ENCODE measurements at places on chromosomes 1 and 21.

GRCh38 chr1:15177710-15178166 lies 24.2 kb downstream of the TMEM51 start:
- DNase-seq, result no peak

DNA sequence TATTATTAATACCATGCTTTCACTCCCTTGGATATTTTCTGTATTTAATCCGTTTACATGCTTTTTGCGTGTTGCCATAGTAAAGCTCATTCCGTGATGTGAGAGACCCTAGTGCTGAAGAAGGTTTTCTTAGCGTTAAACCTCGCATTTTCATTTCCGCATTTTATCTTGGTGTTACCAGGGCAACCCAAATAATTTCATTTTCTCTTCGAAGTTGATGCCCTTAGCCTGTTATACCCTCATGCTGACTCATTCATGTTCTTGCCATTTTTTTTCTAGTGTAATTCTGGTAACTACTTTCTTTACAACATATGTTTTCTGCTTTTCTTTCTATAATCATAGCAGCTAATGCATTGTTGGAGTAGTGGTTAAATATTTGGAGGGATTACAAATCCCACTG lies 37.2 kb downstream of the LRRC8C start:
- DNase-seq, result no peak

- no peak for DNase-seq
Observed at GRCh38 chr1:183638649-183639387, 3.2 kb upstream of the ARPC5 start.

- DNase-seq, result no peak
Observed at GRCh38 chr1:155081472-155082300, 3.0 kb downstream of the EFNA3 start.

- no peak for DNase-seq
Observed at GRCh38 chr1:21366288-21366687, 73.6 kb upstream of the NBPF3 start.

GRCh38 chr1:209721323-209721722 lies 16.7 kb downstream of the HSD11B1 start:
- DNase-seq, result no peak

GRCh38 chr1:199545780-199546179 lies 481.7 kb upstream of the NR5A2 start:
- no peak for DNase-seq

GRCh38 chr1:1041092-1041523 lies 21.2 kb downstream of the AGRN start:
- DNase-seq, result no peak

- no peak for DNase-seq
Observed at GRCh38 chr1:41731516-41732030, 187.1 kb downstream of the HIVEP3 start.

- DNase-seq, result no peak
Observed at GRCh38 chr1:239630767-239631166, 244.4 kb downstream of the CHRM3 start.

DNA sequence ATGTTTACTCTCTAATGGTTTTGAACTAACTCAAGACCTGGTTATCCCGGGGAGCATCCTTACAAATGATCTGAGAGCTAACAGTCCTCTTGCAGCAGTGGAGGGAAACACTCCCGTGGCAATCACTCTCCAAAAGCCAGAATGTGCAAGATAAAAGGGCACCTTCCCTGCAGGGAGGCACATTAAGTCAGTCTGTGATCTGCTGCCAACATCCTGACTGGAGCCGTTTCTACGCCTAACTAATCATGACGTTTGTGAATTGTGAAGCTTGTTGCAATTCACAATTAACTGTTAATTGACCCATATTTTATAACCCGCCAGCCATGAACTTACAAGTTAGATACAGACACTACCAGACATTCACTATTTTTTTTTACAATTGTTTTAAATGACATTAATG lies 52.1 kb upstream of the LGALS8 start:
- no peak for DNase-seq

DNA sequence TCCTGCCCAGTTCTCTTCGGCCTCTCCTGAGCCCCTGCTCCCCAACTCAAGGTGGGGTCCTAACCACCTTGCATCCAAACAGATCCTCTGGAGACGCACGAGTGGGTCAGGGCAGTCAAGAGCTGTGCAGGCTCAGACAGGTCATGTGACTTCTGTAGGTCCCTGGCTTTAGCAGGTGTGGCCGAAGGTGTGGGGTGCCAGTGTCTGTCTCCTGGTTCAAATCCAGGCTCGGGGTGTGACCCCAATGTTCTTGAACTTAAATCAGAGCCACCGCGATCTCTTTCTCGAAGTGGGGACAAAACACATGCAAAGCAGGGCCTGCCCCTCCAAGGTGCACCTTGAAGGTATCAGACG lies 27.4 kb upstream of the ECE1 start:
- DNase-seq, result no peak

DNA sequence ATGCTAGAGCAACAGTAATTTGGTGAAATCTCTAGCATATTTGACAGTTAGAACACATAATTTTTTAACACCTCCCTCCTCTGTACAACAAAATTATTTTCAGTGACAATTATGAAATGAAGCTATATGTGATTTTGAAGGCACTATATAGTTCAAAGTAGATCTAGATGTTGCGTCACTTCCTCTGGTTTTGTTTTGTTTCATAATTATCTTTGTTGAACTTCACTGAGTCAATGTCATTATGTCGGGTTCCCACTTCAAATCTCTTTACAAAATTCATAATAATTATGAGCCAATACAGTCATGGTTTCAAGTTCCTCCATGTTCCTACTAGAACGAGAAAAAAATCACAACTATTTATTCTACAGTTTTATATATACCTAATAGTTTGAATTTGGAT lies 254.8 kb upstream of the PLXNA2 start:
- no peak for DNase-seq

DNA sequence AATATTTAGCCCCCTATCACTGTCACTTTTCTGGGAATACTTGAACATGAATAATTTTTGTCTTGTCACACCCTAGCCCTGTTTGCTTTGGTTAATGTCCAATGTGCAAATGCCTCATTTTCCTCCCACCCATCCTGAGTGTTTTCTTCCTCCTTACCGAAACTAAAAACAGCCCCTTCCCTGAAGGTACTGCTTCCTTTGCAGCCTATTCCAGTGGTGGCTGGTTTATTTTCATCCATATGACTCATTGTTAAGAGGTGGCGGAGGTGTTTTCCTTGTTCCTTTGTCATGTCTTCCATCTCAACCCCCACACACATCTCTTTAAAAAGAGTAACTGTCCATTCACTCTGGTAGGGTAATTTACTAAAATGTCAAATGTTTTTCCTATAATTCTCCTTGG lies 40.4 kb downstream of the CD55 start:
- no peak for DNase-seq

DNA sequence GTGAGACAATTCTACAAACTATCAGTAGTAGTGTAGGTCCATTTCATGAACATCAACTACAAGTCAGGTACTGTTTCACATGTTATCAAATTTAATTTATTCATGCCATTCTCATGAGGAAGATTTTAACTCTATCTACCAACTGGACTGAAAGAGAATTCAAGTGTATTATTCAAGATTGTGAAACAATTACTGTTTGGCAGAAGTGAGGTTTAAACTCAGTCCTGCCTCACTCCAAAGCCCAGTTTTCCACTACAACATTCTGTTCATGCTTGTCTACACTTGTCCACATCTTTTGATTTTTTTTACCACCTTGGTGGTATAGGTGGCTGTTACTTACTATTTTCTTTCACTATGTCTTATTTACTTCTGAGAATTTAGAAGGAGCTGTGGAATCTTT lies 272.9 kb downstream of the TGFB2 start:
- DNase-seq, result no peak

DNA sequence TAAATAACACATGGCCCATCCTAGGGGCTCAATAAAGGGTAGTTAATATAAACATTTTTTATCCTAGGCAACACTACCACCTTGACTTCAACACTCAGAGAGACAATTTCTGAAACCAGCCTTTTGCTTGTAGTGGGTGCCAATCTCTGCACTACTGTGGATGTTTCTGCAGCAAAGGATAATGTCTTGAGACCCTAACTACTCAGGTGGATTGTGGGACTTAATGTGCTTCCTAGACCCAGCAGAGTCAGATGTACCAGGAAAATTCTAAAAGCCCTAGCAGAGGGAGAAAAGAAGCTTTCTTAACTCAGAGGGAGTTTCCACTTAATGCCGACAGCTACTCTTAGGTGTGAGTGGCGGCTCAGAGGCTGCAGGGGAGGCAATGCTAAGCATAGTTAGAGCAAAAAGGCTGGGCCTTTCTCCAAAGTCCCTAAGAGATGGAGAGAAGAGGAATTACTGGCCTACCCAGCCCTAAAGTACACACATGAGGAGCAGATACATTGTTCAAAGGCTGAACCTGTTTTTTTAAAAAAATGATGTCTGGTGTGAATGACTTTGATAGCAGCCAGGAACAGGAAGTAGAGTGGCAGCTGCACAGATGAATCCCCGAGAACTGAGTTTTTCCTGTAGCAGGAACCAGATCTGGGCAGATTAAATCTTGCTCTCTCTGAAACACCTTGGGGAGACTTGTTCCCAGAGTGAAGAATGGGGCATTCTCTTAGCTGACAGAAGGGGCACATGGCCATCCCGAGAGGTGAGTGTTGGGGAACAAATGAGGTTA lies 33.5 kb upstream of the ABCD3 start:
- DNase-seq, result peak; percentile 53

GRCh38 chr1:66752000-66752592 lies at the start of gene DYNLT5:
DYNLT5 (plus strand) TSS chr1:66752459; CDS start chr1:66754659, 2,200 bp downstream.
- no peak for DNase-seq

GRCh38 chr1:173447224-173447623 lies 29.9 kb upstream of the PRDX6 start:
- DNase-seq, result no peak

- DNase-seq, result peak; percentile 48
Observed at GRCh38 chr1:242523719-242524570, 552 bp downstream of the PLD5 start.

GRCh38 chr1:49251019-49251784 lies 474.5 kb upstream of the BEND5 start:
- DNase-seq, result no peak

DNA sequence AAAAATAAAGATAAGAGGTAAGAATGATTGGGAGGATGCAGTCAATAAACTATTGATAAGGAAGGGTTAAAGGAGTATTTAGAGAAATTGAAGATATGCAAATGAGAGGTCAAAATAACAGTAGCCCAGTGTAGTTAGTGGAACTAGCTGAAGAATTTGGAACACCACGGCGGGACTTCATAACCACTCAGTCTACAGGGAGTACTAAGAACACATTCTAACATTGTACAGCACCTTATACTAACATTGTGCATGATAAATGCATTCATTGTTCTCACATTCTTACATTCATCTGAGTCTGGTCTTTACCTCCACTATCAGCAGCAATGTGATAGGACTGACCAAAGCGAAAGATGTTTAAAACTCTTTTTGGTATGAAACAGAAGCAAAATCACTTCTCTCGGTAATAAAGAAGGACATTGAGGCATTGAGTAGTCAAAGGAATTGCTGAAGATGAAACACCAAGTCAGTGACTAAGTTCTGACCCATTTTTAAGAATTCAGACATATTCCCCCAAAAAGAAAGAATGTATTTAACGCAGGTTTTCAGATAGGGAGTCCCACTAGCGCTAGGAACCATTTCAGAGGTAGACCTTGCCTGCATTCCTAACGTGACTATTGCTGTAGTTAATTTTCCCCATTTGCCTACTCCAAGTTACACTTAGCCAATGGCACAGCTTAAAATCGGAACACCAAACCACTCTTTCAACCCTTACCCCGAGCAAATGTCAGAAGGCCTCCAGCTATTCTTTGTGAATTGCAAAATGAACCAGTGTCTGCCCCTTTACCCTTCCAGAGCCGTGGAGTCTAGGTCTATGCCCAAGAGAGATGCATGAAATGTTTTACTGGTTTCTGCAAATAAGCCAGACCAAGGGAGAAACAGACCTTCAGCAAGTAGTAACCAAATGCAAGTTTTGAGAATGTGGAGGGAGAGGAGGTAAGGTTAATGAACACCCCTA lies 108.8 kb upstream of the IRF2BP2 start:
- no peak for DNase-seq

DNA sequence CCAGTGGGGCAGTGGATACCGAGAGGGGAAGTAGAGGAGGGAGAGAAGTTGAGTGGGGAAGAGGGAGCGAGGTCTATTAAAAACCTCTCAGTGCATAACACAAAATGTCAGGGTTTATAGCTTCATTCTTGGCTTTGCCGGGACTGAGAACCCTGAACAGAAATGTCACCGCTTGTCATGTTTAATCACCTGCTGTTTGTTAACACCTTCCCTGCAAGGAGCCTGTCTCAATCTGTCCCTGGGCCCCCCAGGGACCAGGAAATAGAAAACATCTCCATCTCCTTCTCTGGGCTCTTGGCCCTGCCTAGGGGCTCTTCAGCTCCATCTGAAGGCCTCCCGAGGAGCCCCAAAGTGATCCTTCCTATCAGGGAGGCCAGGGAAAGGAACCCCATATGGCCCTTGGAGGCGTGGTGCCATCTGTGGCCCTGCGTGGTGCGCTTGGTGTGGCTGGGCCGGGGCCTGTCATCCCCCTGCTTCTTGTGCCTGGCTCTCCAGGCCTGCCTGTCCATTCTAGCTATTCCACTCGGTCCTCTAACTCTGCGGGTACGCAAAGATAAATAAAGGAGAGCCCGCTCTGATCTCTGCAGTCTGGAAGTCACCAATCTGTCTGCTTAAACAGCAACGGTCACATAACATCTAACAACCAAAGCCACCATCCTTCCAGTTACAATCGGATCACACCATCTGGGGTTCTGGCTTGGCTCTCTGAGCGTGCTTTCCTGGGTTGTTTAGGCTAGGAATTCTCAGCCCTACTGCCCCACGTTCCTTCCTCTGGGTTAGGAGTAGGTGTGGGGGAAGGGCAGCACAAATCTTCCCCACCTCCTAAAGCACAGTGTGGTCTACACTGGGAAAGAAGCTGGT lies 113.8 kb downstream of the CASZ1 start:
- DNase-seq, result no peak

GRCh38 chr1:1231400-1232207 lies at the start of gene SDF4:
SDF4 (minus strand) TSS chr1:1232001; CDS start chr1:1228772, 3,229 bp downstream.
- DNase-seq, result peak; percentile 98

- DNase-seq, result no peak
Observed at GRCh38 chr1:93578433-93578830, 103.2 kb downstream of the BCAR3 start.

DNA sequence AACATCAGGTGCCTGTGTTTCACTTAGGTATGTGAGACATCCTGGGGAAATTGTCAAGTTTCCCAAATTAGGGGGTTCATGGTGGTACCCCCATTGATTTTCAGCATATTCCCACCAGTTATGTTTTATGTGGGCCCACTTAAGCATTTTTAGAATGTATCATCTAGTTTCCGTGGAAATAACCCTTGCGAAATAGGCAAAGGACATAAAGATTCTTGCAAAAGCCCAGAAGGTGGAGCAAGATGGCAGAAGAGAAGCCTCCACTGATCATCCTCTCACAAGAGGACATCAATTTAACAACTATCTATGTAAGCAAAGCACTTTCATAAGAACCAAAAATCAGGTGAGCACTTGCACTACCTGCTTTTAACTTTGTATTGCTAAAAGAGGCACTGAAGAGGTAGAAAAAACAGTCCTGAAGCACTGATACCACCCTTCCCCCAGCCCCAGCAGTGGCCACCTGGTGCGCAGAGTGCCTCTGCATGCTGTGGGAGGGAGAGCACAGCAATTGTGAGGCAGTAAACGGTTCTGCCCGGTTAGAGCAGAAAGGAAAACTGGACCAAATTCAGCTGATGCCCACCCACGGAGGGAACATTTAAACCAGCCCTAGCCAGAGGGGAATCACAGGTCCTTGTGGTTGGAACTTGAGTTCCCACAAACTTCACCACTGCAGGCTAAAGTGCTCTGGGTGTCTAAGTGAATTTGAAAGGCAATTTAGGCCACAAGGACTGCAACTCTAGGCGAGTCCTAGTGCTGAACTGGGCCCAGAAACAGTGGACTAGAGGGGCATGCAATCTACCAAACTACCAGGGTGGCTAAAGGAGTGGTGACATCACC lies 23.2 kb downstream of the MCOLN2 start:
- no peak for DNase-seq

- no peak for DNase-seq
Observed at GRCh38 chr1:108841703-108842102, 15.2 kb downstream of the AKNAD1 start.

Measured in SJCRH30 (cell line).